ENCODE measurements at places on chromosomes 7 and 10. TPM values are rescaled to one million over a fixed set of nuclear protein-coding genes. Genes with fewer than 3 reads are reported as not detected.

MYO1G gene
- 0.09 TPM for total RNA-seq

EGFR gene
- 147 TPM for total RNA-seq

ABCC2 gene
- total RNA-seq: 0.98 TPM

ADCYAP1R1 gene
- not detected for total RNA-seq

AKR1C1 gene
- total RNA-seq: 116 TPM
